IPS DF 19.7 (cell line): ENCODE measurements at places on chromosomes 16 and 17.

- no peak for DNase-seq
Measured at GRCh38 chr16:46891910-46892309, 7.7 kb downstream of the GPT2 start.

DNA sequence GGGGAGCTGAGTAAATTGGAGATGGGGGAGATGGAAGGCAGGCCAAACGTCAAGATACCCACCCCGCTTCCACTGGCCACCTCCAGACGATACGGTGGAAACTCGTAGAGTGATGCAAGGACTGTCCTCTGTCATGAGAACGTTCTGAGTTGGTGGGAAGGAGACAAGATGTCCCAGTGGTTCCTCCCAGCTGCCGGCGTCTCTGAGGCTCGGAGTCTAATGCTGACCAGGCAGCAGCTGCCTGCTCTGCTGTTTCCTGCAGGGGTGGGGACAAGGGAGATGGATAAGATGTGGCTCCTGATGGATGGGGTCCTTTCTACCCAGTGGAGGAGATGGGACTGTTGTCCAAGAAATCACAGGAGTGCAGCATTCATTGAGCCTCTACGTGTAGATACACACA, 28.2 kb upstream of the C1QL1 start:
- DNase-seq = no peak

DNA sequence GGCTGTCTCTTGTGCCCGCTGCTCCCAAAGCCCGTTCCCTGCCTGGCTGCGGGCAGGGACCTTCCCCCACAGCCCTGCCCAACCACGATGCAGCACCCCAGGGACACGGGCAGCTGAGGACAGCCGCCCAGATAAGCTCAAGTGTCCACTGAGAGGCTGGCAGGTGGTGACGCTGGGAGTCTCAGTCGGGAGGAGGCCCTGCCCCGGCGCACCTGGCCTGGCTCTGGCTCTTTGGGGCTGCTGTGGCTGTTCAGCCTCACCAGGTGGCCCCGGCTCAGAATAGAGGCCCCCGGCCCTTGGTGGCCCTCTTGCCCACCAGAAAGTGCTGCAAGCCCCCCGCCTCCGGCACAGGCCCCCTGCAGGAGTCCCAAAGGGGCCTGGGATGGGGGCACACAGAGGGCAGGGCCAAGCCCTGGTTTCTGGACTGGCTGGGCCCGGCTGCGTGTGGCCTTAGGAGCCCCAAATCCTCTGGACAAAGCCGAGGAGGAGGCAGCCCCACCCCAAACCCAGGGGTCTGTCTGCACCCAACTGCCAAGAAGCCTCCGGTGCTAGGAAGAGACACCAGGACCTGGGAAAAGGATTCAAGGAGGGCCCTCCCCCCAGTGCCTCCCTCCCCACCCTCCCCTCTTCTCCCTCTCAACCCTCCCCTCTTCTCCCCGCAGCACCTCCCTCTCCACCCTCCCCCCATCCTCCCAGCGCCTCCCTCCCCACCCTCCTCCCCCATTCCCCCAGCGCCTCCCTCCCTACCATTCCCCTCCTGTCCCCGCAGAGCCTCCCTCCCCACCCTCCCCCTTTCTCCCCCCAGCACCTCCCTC, 5.3 kb downstream of the NTHL1 start:
- no peak for DNase-seq

- no peak for DNase-seq
Measured at GRCh38 chr16:51637770-51638094, 486.7 kb upstream of the SALL1 start.

GRCh38 chr17:30363715-30364202, 15.0 kb upstream of the CPD start:
- no peak for DNase-seq

GRCh38 chr16:80804056-80804525, 307 bp downstream of the CDYL2 start:
- no peak for DNase-seq

GRCh38 chr17:3845291-3845620, 790 bp downstream of the NCBP3 start:
- no peak for DNase-seq

DNA sequence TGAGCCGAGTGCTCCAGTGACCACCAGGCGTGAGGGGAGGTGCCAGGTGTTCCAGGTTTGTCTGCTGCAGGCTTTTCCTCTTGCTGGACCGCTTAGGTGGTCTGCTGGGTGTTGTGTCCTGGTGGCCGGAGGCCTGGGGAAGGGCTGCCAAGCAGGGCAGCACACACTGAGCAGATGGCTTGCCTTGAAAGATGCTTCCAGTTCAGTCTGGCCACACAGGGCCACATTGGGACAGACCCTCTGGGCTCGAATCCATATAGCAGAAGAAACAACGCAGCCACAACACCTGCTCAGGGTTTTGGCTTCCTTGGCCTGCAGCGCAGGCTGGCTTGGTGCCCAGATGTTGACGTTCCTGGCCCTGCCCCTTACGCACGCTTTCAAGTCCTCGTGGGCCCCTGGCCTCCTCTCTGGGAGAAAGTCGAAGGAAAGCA, 24.8 kb downstream of the GINS2 start:
- no peak for DNase-seq

DNA sequence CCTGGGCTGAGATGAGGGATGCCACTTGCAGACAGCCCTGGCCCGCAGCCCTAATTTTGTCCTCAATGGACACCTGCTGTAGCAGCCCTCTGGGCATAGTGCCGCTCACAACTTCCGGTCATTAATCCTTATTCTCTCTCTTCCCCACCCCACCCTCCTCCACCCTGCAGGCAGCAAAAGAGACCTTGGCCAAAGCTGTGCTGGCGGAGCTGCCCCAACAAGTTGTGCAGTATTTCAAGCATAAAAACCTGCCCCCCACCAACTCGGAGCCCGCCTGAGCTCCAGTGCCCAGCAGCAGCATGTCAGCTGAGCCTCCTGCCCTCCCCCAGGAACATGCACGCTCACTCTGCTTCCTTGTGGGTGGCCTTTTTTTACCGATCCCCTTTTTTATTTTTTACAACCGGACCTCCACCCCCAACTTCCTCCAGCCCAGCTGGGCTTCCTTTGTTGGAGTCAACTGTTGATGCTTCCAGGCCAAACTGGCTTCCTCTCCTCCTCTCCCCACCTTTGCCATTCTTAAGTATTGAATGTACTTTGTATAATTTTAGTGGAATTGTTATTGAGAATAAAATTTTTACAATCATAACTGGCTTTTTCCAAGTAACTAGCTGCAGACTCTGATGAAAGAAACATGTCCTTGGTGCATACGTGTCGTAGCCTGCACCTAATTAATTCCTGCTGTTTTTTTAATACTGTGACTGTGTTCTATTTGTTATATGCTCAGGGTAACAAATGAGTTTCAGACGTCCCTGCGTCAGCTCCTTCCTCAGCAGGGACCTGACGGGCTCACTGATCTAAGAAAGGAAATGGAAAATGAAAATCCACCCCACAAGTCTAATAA, 38.2 kb downstream of the PSME3IP1 start:
- no peak for DNase-seq

GRCh38 chr16:56278196-56278855, 87.0 kb downstream of the GNAO1 start:
- no peak for DNase-seq

GRCh38 chr17:76570877-76571471, 14.7 kb downstream of the ST6GALNAC2 start:
- no peak for DNase-seq

GRCh38 chr16:54657058-54657708, 273.5 kb upstream of the IRX5 start:
- DNase-seq = peak; percentile 52

DNA sequence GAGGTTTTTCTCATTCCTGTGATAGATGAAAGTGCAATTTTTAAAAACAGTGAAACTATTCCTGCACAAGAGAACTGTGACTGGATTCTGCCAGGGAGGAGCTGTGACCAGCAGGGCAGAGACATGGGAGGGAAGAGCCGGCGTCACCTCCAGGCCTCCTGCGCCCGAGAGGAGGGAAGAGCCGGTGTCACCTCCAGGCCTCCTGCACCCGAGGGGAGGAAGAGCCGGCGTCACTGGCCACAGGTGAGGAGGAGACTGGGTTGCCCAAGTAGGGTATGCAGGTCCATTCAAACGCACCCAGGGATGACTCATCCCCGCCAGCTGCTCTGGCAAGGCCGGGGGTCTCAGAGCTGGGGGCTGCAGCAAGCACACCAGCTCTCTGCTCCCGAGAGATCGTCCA, 56.7 kb downstream of the METRNL start:
- DNase-seq = no peak

DNA sequence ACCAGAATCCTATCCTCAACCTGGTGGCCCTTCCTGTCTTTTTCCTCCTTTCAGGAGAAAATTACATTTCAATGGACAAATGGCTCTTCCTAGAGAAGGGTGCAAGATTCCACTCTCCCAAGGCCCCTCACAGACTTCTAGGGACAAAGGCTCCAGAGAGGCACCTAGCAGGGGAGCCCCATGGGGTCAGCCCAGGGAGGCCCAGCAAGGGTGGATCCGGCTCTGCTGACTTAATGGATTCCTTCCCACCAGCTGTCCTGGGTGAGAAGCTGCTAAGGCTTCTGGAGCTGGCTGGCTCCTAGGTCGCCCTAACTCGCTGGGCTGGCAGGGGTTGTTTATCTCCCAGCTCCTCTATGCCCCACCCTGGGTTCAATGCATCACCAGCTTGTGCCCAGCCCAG, 152.4 kb downstream of the ZNF423 start:
- DNase-seq = no peak

DNA sequence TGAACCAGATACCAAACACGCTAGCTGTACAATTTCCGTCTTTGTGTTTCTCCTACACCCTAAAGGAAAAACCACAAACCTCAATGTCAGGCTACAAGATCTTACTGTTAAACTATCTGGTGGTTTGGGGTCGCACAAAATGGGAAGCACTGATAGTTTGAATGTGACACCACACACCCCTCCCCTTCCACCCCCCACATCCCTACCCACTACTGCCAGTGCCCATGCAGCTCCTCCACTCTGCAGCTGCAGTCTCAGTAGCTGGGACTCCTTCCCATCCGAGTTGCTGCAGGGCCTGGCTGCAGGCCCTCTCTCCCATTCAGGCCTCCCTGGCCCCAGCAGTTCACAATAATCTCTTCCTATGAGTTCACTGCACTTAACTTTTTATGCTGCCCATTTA, 18.4 kb downstream of the TRAP1 start:
- no peak for DNase-seq

GRCh38 chr17:74742153-74742515, 5.1 kb downstream of the RAB37 start:
- no peak for DNase-seq

DNA sequence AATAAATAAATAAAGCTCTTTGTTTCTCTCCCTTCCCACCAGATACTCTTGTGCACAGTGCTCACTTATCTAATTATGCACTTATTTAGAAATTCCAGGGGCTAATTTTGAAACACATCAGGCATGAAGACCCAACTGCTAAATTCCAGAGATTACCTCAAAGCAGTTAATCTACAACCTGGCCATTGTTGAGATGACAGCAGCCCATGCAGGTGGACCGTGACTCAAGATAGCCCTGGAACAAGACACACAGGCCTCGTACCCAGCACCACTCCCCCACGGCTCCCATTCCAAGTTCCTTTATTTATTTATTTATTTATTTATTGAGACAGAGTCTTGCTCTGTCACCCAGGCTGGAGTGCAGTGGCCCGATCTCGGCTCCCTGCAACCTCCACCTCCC, 60.1 kb upstream of the NPEPPS start:
- no peak for DNase-seq

- no peak for DNase-seq
Measured at GRCh38 chr17:34302636-34303035, 16.6 kb upstream of the CCL8 start.

- no peak for DNase-seq
Measured at GRCh38 chr16:85888405-85889331, 10.3 kb upstream of the IRF8 start.

- no peak for DNase-seq
Measured at GRCh38 chr16:79717333-79718137, 117.0 kb upstream of the MAF start.

DNA sequence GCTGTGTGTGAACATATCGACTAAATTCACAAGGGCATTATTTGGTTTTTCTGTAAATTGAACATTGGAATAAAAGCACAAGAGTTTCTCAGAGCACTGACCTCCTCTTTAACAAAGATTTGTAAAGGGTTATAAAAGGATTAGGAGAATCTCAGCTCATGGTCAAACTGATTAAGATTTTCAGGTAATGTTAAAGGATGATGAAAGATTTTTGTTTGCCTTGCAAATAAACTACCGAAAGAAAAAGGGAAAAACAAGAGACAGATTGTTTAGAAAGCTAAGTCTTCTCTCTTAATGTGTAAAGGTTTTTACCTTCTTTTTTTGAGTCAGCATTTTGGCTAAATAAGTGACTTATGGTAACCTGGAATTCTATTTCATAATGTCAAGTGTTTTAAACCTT, 47.6 kb upstream of the MED9 start:
- DNase-seq = no peak

- no peak for DNase-seq
Measured at GRCh38 chr17:50426472-50426782, 409 bp downstream of the ACSF2 start.

DNA sequence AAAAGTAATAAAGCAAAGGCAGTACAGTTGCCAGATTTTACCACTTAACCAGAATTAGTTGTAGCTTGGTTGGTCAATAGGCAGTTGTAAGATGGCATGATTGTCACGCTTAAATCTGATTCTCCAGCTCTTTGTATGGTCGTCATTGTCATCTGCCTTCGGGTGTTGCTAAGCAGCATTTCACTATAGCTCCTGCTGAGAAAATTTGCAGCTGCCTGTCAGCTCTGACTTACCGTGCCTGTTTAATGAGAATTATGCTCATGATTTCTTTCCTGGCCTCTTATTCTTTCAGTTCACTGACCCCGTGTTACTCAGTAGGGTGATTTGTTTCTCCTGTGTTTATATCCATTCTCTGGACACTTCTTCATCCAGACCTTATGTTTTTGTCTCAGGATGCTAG, 66.7 kb downstream of the TANGO6 start:
- no peak for DNase-seq

DNA sequence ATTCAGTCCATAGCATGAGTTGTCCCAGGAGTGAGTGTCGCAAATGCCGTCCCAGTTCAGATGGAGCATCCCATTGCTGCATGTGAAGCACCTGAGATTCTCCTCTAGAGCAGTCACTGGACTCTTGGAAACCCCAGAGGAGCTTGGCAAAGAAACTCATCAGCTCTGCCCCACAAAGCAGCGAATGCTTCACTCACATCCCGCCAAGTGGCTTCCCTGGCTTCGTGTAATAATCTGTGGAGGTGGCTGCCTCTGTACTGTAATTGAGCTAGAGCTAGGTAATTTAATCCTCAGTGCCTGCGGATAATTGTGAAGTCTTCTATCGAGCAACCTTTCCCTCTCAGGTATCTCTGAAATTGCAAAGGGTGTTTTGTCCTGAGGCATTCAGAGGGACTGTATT, 107.1 kb downstream of the SNX29 start:
- DNase-seq = no peak

GRCh38 chr16:66950971-66951790, 9.9 kb upstream of the CES3 start:
- no peak for DNase-seq

DNA sequence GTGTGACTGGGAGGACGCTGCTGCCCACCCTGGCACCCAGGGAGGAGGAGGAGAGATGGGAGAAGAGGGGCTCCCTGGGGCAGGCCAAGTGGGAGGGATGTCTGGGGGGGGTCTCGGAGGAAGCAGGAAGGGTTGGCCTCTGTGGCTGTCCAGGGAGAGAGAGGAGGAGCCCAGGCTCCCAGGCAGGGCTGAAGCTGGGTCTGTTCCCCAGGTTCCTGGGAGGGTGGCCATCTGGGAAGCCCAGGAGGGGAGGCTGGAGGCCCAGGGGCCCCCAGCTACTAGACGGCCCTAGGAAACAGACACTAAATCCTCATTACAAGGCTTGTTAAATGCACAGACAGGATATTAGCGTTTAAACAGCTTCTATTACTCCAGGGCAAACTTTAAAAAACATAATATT, 139.8 kb downstream of the ENGASE start:
- DNase-seq = no peak

- DNase-seq = no peak
Measured at GRCh38 chr16:68605746-68606145, 39.4 kb upstream of the CDH3 start.
